GM23248 (cell line): ENCODE measurements at places on chromosomes 3 and 15.

- DNase-seq: peak; percentile 79
Measured at GRCh38 chr3:37546876-37547275, 314.8 kb upstream of the CTDSPL start.

- peak; percentile 47 for DNase-seq
Measured at GRCh38 chr3:129663045-129663446, 56.6 kb upstream of the PLXND1 start.

- no peak for DNase-seq
Measured at GRCh38 chr3:123767009-123767372, 117.1 kb downstream of the MYLK start.

- no peak for DNase-seq
Measured at GRCh38 chr3:128340198-128340903, 126.3 kb downstream of the DNAJB8 start.

DNA sequence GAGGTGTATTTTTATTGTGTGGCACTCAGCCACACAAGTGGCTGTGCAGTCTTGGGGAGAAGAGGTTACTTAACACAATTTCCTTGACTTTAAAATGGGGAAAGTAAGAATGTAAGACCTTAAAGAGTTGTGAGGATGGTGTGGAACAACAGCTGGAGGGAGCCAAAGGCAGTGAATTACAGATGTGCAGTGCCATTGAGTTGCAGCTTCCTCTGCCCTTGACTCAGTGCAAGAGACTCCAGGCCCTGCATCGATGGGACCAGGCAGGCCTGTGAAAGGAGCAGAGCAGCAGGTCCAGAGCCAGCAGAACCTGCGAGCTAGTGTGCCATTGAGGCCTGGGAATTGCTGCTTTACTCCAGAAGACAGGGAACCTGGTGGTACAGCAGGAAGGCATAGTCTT lies 27.2 kb downstream of the EEFSEC start:
- no peak for DNase-seq
